ENCODE measurements at places on chromosomes 1 and 21.

- no peak for DNase-seq
Observed at GRCh38 chr1:165799387-165799786, 28.0 kb upstream of the UCK2 start.

DNA sequence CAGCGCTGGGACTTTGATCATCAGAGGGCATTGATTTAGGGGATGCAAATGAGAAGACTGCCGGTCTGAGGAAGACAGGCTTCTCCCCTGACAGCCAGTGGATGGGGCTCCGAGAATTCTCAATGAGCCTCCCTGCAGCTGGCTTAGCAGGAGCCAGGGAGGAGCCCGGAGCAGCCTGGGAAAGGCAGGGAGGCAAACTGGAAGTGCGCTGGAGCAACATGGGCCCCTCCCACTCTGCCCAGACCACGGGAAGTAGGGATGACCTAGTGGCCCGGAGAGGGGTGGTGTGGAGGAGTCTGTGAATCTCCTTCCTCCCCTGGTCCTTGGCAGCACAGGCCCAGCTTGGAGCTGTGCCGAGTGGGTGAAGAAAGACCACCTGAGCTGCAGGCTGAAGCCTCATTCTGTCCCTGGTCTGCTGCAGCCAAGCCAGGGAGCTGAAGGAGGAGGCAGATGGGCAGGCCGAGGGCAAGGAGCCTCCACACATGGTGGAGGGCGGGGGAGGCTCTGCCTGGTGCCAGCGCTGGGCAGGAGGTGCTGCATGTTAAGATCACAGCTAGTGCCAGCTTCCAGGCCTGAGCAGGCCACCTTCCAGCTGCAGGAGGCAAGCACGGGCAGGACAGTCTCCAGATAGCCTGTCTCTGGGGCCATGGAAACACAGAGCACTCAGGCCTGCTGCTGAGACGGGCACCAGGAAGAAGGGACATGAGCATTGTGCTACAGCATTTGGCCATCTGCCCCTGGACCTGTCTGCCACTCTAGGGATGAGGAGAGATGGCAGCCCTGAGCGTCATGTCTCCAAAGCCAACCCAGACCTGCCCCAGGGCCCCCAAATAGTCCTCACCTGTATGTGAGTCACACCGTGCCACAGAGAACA lies 12.2 kb upstream of the CLSTN1 start:
- no peak for DNase-seq

- DNase-seq = no peak
Observed at GRCh38 chr1:221440658-221441057, 301.2 kb downstream of the DUSP10 start.

DNA sequence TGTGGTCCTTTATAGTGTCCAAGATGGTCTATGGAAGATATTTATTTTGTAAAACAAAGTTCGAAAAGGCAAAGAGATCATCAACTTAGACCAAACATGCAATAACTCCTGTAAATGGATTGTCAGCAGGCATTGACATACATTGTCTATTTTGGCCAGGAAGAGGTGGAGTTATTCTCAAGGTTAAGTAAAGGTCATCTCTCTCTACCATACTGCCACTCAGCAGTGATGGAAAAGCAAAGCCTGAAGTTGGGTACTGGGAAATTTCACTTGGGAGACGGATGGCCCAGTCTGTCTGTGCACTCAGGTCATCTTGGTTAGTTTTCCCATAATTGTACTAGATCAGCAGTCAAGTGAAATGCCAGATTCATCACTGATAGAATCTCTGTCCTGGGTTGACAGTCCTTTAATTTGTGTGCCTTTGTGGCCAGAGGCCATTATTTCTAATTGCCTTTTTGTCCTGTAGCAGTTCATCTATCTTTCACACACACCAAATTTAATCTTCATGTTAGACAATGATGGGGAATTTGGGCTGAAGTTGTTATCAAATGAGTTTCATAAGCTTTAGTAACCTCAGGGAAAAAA lies 17.5 kb downstream of the PIGP start:
- DNase-seq = no peak

DNA sequence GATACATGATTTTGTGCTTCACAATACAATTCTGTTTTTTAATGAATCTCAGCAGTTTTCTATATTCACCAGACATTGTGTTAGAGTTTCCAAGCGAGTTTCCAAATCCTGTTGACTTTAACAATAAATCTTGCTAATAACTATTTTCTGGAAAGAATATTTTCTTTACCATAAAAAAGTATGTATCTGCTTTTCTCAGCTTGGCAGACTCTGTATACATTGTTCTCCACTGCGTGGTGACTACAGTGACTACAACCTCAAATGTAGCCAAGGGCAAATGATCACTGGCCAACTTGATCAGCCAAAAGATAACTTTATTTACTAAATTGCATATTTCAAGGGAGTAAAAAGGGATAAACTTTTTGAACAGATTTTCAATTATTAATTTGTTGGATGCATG lies 325.9 kb upstream of the ADAMTS5 start:
- DNase-seq = no peak

DNA sequence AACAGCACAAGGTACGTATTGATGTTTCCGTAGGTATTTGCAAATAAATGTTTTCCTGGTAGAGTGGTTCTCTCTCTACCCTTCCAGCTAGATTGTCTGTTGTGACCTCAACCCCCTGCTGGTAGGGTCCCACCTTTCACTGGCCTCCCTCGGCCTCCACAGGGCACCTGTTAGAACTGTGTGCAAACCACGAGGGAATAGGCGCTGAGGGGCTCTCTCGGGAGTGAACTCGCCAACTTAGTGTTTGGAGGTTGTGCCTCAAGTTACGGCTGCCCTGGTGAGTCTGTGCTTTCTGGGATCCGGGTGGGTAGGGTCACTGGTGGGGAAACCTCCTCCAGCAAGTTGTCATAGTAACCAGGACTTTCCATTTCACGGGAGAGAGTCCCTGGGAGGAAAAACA lies 204.7 kb upstream of the EDN2 start:
- no peak for DNase-seq

DNA sequence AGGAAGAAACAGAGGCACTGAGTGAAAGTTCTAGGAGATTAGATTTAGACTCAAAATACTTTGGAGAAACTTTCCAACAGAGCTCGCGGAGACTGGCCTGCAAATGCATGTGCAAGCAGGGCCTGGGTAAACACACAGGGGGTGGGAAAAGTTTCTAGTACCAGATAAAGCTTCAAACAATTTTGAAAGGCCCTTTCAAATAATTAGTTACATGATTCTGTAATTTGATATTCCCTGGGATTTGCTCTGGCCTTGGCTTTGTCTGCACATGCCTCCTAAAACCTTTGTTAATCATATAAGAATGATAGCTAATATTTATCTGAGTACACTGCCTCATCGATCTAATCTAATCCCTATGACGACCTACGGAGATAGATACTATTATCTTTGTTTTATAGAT lies 31.3 kb downstream of the VTCN1 start:
- DNase-seq = no peak

- DNase-seq = no peak
Observed at GRCh38 chr1:62384276-62385005, 52.4 kb upstream of the USP1 start.

DNA sequence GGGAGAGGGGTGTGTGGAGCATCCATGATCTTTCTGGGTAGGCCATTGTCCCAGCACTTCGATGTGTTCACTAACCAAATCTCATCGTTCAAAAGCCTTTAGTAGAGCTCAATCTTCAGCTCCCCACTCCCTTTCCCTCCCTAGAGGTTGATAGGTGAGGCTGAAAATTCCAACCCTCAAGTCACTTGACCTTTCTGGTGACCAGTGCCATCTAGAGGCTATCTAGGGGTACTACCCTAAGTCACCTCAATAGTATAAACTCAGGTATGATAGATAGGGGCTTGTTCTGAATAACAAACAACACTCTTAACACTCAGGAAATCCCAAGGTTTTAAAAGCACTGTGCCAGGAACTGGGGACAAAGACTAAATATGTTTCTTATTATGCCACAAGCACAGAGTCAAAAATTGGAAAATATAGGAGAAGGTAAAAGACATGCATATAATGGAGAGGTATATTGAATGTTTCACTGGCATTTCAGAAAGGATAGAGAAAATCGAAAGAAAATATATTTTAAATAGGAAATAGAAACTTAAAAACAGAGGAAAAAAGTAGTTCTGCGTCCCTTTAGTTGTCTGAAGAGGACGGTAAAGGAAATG lies 42.9 kb upstream of the CD53 start:
- no peak for DNase-seq

- no peak for DNase-seq
Observed at GRCh38 chr1:51000160-51000559, 30.1 kb downstream of the CDKN2C start.

DNA sequence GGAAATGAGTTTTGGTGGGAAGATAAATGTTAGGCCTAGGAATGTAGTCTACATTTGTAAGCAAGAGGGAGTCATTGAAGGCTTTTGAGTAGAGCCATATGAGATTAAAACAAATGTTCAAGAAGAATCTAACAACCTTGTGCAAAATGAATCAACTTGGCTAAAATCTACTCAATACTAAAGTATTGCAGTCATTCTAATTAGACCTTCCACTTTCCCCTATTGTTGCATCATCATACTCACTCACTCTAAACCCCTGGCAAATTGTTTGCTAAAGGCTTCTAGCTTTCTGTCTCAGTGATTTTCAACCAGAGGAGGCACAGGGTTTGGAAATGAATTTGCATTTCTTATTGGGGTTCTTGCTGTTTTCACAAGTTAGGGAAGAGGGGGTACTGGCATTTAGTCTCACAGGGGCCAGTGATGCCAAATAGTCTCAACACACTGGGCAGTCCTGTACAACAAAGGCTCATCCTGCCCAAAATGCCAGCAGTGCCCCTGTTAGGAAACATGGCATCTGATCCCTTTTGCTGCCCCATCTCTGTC lies 85.3 kb downstream of the SEC16B start:
- DNase-seq = no peak

DNA sequence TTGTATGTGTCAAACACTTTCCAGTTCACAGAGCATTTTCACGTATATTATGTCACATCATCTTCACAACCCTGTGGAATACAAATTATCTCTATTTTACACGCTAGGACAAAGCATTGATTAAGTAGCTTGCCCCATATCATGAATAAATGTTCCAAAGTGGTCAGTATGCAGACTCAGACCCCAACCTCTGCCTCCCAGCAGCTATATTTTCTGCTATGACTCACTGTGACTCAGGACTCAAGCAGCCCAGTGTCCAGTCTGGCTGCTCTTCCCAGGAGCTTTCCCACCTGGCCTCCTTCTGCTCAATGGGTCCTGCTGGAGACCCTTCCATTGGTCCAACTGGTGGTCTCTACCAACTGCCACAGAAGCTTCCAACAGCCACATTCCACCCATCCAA lies 56.0 kb upstream of the RAP1A start:
- DNase-seq = no peak

DNA sequence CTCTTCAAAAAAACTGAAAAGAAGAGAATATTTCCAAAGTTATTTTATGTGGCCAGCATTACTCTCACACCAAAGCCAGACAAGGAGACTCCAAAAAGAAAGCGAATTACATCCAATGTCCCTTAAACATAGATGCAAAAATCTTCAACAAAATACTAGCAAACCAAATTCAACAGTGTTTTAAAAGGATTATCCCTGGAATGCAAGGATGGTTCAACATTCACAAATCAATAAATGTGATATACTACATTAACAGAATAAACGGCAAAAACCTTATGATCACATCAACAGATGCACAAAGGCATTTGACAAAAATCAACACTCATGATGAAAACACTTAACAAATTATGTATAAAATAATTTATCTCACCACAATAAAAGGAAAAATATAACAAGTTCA lies 207.8 kb downstream of the DENND1B start:
- DNase-seq = no peak

DNA sequence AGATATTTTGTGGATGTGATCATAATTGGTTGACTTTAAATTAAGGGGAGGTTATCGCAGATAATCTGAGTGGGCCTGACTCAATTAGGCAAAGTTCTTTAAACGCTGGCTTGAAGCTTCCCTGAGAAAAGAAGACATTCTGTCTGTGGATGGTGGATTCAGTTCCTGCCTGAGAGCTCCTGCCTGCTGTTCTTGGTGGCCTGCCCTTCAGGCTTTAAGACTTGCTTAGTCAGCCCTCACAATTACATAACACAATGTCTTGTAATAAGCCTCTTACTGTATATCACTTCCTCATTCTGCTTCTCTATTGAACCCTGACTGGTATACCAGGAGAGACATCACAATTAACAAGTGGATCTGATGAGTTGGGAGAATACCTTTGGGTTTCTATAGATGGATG lies 50.2 kb downstream of the KCNJ6 start:
- DNase-seq = no peak

DNA sequence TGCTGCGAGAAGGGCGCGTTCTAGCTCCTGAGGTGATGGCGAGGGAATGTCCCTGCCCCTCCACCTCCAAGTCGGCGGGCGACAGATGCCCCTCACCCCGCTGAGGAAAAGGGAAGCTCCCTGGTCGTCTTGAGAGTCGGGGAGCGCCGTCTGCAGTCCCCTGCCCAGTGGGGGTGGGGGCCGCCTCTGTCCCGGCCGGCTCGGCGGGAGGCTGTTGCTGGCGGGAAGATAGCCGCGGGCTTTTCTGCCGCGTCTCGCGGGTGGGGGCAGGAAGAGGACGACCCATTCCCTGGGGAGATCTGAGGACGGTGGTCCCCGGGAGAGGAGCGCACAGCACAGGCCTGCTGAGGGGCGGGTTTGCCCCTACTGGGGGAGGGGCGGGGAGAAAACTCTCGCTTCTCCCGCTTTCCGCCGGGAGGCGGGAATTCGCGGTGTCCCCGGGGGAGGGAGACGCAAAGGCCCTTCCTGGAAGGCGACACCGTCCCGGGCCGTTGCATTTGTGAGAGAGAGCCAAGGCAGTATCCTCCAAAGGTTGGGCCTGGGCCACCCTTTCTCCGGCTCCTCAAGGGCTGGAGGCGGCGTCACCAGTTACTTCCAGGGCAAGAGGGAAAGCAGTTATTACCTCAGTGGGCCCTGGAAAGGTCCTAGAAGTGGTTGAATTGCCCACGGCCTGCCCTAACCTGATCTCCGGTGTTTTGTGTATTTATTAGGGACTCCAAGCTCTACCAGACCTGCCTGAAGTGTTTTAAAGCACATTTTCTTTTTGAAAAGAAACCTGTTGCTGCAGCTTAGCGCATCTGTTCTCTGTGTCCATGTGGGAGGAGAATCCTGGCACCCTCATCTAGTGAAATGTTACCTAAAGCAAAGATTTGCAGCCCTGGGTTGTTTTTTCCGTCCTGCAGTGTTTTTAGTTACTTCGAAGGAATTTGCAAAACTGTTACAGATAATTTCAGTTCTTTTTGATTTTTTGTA lies 648 bp downstream of the S100PBP start:
- no peak for DNase-seq

DNA sequence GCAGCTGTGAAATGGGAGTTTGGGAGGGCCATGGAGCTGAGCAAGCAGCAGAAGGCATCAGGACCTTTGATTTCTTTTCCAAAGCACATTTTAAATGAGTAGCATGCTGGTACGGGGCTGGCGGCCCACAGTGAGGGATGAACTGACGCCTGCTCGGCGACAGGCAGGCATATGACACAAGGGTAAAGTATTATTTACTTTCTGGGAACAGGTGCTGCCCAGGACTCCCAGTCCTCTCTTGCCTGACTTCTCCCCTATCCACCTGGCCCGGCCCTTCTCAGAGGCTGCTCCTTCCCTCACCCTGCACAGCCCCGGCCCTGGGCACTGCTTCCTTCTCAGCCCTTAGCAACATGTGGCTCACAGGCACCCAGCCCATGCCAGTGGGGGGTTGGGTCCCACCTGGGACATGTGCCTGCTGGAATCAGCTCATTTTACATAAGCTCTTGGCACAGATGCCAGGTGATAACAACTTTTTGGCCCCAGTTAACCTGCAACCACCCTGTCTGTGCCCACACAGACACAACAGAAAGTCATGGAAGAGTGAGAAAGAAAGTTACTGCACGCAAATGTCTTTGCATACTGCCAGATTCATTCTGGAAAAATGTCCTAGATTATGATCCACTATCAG lies 112.3 kb upstream of the GADD45A start:
- no peak for DNase-seq

Data from GOT3 (cell line).